ENCODE measurements at places on chromosomes 16 and 17. TPM values are rescaled to one million over a fixed set of nuclear protein-coding genes. Genes with fewer than 3 reads are reported as not detected.

TMEM204 gene
- total RNA-seq: 125 TPM

FA2H gene
- total RNA-seq: 0.17 TPM

AANAT gene
- not detected for total RNA-seq

FBXO39 gene
- total RNA-seq: 0.20 TPM

SCIMP gene
- 0.32 TPM for total RNA-seq

LITAF gene
- total RNA-seq: 155 TPM

COIL gene
- 19.6 TPM for total RNA-seq

RNF222 gene
- 0.15 TPM for total RNA-seq

DEXI gene
- 41.2 TPM for total RNA-seq

C17orf50 gene
- total RNA-seq: not detected

KRT33B gene
- not detected for total RNA-seq

ATAD5 gene
- 4.2 TPM for total RNA-seq

RAB37 gene
- total RNA-seq: 25.9 TPM

SLC5A11 gene
- total RNA-seq: 0.19 TPM

CHST4 gene
- not detected for total RNA-seq

ITGA2B gene
- total RNA-seq: 1.0 TPM

SLC22A31 gene
- total RNA-seq: not detected

DNAAF8 gene
- 0.12 TPM for total RNA-seq

OR1F1 gene
- total RNA-seq: 0.97 TPM

PCGF2 gene
- not detected for total RNA-seq

Data from CD4-positive, alpha-beta memory T cell (primary cell).